HFF-Myc (cell line): ENCODE measurements at places on chromosomes 7 and 10.

DNA sequence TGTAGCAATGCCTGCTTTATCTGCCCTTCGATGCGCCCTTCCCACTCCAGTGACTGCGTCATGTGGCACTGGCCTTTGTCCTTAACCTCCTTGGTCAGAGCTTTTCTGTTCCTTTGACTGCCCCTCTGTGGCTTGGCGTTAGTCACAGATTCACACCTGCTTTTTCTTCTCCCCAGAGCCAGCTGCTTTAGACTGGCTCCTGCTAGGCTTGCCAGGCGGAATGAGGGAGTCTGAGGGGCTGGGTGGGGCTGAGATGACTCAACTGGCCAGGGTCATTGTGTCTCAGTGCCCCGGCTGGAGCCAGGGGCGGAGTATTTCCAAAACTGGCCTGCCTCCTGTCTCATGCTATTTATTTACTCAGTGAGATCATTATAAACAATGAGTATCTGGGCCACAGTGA, 194.1 kb downstream of the EMX2 start:
- DNase-seq: no peak

GRCh38 chr10:97372233-97372875, 28.8 kb downstream of the RRP12 start:
- no peak for DNase-seq

GRCh38 chr10:1406967-1407945, 330.1 kb downstream of the ADARB2 start:
- no peak for DNase-seq

GRCh38 chr7:24718431-24718831, 38.8 kb downstream of the GSDME start:
- DNase-seq: no peak

- DNase-seq: peak; percentile 20
These were observed 65.3 kb downstream of the OR13A1 start for GRCh38 chr10:45249978-45250693.

- no peak for DNase-seq
These were observed 16.9 kb downstream of the TCAF1 start for GRCh38 chr7:143884969-143885559.

DNA sequence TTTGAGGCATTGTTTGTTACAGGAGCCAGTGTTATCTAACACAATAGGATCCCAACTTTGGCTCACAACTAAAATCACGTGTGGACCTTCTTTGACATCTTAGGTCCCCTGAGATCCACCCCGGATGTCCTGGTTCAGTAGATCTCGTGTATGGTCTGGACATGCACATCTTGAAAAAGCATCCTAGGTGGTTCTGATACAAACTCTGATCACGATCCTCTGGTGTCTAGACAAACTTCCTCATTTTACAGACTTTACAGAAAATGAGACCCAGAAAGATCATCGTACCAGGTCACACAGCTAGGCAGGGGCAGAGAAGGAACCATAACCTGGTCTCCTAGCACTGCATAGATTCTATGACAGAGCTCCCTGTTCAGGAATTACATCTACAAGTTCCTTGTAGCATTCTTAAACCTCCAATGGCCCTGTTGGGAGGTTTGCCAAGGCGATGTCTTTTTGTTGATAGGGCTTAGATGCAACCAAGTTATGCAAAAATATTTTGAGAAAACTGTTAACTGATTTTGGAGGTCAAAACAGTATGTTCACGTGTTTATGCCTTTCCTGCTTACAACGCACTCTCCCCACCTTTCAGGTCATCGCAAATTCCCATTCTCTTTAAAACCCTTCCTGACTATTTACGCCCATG, 30.8 kb upstream of the CHST15 start:
- DNase-seq: no peak

- DNase-seq: no peak
These were observed 279.9 kb downstream of the NEBL start for GRCh38 chr10:20616918-20617810.

DNA sequence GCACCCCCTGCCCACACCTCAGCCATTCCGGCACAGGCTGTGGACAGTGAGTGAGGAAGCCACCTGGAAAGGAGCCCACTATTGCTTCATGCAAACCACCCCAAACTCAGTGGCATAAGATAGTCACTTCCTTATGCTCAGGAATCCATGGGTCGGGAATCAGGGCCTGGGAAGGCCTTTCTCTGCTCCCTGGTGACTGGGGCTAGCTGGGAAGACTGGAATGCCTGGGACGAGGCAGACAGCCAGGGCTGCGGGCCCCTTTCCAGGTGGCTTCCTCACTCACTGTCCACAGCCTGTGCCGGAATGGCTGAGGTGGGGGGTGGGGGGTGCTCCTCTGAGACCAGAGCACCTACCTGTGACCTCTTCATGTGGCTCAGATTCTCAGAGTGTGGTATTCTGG, 74.1 kb upstream of the GRB10 start:
- DNase-seq: no peak

- peak; percentile 41 for DNase-seq
These were observed 62.5 kb downstream of the SGMS1 start for GRCh38 chr10:50561266-50561665.

DNA sequence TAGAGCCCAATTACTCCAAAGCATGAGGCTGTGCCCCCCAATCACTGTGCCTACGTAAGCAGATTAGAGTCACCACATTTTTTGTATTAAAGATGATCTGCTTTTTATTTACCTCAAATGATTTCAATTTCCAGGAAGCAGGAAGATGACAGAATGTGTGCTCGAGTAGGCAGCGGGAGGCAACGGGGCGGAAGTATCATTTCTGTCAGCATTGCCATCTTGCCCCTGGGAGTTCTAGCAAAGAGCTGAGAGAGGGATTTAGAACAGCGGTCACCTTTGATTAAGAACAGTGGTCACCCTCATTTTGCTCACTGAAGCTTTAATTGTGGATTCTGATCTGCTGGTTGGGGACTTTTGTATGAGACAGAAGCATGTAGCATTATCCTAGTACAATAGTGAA, 117.1 kb upstream of the FAM13C start:
- no peak for DNase-seq

GRCh38 chr7:26413007-26413691, 121.5 kb downstream of the SNX10 start:
- DNase-seq: no peak

GRCh38 chr10:95537542-95537927, 23.6 kb downstream of the SORBS1 start:
- no peak for DNase-seq

- DNase-seq: no peak
These were observed 13.7 kb upstream of the CLDN4 start for GRCh38 chr7:73817121-73817520.

- DNase-seq: no peak
These were observed 67.2 kb downstream of the CAV1 start for GRCh38 chr7:116592041-116592355.

DNA sequence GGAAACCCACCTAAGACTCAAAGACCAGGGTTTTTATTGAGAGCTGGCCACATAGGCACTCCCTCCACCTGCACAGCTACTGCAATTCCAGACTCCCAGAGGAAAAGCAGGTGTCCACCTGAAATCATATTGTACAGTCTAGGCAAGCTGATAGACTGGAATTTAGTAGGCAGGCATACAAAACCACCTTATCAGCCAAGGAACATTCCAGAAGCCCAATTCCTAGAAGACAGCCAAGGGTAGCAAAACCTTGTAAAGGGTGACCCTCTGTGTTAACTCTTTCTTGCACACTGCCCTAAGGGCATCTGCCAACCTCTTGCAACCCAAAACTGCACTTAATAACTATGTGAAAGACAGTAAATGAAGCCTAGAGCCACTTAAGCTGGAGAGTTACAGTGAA, 5.3 kb downstream of the TMEM176A start:
- DNase-seq: no peak

DNA sequence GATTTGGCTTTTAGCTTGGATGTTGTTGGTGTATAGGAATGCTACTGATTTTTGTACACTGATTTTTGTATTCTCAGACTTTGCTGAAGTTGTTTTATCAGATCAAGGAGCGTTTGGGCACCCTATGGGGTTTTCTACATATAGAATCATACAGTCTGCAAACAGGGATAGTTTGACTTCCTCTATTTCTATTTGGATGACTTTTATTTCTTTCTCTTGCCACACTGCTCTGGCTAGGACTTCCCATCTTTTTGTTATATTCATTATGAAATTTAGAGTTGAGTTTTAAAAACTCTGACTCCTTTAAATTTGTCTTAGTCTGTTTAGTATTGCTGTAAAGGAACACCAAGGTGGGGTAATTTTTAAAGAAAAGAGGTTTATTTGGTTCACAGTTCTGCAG, 4.7 kb downstream of the ZNF786 start:
- no peak for DNase-seq

DNA sequence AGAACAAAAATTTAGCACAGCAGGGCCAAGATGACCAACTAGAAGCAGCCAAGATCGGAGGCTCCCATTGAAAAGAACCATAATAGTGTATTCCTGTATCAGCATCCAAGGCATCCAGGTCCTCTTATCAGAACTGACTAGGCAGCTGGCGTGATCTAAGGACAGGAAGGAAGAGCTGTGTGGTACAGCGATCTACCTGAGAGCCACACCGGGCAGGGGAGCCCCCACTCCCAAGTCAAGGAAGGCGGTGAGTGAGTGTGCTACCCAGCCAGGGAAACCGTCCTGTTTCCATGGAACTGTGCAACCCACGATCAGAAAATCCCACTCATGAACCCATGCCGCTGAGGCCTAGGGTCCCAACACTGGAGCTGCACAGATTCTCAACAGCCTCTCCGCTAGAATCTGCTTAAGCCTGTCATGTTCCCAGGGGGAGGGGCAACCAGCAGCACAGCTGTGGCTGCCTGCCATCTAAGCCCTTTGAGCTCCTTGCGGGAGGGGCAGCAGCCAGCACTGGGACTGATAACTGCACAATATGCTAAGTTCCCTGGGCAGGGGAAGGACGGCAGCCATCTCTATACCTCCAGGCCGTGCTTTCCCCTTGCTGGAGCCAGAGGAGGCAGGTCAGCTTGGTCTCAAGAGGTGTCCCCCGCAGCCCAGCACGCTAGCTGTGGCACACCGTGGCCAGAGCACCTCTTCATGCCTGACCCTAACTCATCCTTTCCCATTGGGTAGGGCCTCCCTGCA, 213.0 kb upstream of the SMIM30 start:
- DNase-seq: no peak

DNA sequence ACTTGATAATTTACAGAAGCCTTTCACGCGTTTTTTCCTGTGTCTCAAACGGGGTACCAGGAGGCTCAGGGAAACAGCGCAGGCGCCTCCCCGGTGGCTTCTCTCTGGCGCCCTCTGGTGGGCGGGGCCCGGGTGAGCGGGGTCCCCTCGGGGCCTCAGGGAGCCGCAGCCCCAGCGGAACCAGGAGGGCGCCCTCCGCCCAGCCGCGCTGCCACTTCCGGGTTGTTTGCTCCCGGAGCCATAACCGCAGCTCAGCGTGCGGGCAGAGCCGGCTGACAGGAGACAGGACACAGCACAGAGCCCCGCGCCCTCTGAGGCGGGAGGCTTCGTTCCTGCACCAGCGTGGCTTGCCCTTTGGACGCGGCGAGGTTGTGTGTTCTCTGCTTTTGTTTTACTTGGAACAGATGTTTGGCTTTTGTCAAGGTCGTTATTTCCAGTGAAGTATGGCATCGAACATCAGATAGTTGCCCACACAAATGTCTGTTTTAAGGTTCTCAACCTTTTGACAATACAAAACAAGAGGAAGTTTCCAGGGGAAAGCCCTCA, 6.9 kb upstream of the CYP2E1 start:
- DNase-seq: no peak

- no peak for DNase-seq
These were observed 459 bp downstream of the ZDHHC6 start for GRCh38 chr10:112446055-112446854.

- DNase-seq: no peak
These were observed 316.4 kb downstream of the RPS24 start for GRCh38 chr10:78349911-78350663.

- DNase-seq: no peak
These were observed 381.6 kb downstream of the PARD3 start for GRCh38 chr10:34433241-34434076.

DNA sequence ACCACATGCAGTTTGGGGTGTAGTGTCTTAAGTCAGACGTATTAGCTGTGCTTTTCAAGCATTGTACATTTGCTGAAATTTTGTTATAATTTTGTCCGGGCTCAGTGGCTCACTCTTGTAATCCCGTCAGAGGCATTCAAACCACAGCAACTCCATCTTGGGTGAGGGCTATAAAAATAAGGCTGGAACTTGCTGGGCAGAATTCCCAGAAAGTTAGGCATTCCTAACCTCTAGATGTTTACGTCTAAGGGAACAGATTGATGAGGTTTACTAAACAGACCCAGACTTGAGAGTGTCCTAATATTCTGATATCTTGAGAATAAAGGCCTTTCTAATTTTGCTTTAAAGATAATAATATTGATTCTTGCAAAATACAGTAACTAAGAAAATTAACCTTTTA, 957.8 kb downstream of the NXPH1 start:
- DNase-seq: no peak

DNA sequence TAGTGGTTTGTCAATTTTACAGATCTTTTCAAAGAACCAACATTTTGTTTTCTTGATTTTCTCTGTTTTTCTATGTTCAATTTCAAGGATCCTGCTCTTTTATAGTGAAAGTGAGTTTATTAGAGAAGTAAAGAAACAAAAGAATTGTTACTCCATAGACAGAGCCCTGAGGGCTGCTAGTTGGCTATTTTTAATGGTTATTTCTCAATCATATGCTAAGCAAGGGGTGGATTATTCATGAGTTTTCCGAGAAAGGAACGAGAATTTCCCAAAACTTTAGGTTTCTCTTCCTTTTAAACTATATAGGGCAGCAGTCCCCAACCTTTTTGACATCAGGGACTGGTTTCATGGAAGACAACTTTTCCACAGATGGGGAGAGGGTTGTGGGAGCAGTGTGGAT, 165.0 kb downstream of the CCSER2 start:
- no peak for DNase-seq

GRCh38 chr10:63585041-63585440, 63.8 kb downstream of the REEP3 start:
- no peak for DNase-seq

- DNase-seq: no peak
These were observed 41.9 kb upstream of the PPP3CB start for GRCh38 chr10:73537709-73538108.

DNA sequence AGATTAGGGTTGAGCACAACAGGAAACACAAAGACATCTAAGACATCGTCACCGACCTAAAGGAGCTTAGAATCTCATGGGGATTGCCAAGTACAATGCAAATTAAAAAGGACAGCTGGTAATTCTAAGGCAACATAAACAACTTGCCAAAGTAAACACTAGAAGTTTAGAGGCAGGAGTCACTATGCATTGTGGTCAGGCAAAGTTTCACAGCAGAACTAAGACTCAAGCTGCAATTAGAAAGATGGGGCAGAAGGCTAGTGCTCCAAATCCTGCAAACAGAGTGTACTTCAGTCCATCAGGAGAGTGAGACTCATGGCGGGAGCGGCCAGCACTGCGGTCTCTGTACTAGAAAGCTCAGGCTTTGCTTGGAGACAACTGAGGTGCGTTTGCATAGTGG, 52.7 kb downstream of the HIPK2 start:
- DNase-seq: peak; percentile 16

DNA sequence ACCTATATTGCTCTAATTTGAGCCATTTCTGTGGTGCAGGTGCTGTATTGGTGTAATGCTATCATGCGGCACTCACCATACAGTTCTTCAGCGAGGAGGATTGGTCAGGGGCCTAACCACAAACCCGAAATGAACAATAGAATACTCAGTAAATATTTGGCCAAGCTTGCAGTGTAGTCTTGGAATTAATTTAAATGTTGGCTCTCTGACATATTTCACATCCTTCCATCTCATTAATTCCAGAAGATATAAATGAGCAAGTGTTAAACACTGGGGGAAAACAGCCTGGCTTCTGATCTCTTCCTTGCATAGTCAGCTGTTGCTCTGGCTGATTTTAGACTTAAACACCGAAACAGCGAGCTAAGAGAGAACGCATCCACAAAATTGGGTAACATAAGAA, 663.1 kb upstream of the GHITM start:
- no peak for DNase-seq
